ENCODE measurements at places on chromosomes 3 and 15.

DNA sequence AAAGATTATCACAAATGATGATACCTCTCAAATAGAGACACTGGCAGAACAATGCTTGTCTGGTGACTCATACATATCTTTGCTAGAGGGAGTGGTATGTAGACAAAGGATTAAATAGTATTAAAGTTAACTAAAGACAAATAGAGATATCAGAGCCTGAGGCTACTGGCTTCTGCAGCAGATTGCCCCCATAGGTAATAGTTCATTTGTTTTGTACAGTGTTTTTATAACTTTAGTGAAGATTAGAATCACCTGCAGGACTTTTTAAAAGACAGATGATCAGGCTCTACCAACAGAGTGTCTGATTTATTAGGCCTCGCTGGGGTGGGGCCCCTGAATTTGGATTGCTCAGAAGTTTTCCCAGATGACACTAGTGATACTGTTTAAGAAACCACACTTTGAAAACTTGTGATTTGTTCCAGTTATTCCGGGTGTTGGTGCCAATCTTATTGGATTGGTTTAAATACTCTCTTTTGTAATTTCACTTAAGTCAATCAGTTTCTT is 96.4 kb downstream of the NAALADL2 start:
- peak; percentile 7 for DNase-seq

DNA sequence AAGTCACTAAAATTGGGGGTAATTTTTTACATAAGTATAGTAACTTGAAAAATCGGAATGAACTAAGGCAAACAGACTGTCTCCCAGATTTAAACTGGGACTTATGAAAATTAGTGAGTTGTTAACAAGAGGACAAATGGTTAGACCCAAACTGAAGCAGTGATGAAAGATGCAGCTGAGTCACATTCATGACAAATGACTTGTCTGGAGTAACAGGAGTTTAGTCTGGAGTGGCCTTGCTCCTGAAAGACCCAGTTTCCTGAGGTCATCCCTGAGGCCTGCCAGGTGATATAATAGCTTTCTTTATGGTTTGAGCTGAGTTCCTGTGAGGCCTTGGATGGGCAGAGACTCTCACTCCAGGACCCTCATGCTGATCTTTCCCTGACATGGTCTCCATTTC is 9.6 kb upstream of the CTDSPL start:
- no peak for DNase-seq

GRCh38 chr3:170724599-170725280 is 138.9 kb upstream of the SLC7A14 start:
- DNase-seq, result no peak

- no peak for DNase-seq
These were observed 556.6 kb downstream of the FOXP1 start for GRCh38 chr3:71026634-71027578.

- no peak for DNase-seq
These were observed 53.4 kb upstream of the POMGNT2 start for GRCh38 chr3:43159131-43159875.

GRCh38 chr15:46177219-46177618 is 542.4 kb downstream of the SQOR start:
- DNase-seq, result no peak

DNA sequence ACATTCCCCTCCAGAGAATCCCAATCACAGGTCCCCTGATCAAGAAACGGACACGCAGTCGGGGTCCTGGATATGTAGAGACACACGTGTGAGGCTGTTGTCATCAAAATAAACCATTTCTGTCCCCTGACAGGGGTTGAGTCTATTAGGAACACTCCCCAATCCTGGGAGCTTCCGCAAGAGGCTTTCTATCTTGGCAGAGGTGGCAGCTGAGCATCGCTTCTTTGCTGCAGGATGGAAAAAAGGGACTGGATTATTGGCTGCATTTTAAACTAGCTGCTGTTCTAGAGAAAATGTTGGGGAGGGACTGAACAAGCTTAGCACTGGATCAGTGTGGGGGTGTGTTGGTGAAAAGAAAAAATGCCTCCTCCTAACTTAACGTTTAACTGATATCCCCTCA is 2.5 kb upstream of the CNTN4 start:
- no peak for DNase-seq

DNA sequence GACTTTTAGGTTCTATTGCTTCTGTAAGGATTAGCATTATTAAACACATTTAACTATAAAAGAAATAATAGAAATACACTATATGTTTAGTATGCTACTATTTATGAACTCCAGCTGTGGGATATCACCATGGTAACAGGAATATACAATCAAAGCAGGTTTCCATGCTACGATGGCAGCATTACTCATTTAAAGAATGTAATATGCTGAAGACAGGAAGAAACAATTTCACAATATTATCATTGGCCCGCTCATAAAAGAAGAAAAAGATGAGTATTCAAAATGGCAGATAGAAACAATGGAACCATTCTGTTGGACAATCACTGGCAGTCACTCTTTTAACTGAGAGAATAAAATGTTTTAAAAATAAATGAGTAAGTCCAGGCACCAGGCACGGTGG is 153.4 kb downstream of the CBLB start:
- no peak for DNase-seq

DNA sequence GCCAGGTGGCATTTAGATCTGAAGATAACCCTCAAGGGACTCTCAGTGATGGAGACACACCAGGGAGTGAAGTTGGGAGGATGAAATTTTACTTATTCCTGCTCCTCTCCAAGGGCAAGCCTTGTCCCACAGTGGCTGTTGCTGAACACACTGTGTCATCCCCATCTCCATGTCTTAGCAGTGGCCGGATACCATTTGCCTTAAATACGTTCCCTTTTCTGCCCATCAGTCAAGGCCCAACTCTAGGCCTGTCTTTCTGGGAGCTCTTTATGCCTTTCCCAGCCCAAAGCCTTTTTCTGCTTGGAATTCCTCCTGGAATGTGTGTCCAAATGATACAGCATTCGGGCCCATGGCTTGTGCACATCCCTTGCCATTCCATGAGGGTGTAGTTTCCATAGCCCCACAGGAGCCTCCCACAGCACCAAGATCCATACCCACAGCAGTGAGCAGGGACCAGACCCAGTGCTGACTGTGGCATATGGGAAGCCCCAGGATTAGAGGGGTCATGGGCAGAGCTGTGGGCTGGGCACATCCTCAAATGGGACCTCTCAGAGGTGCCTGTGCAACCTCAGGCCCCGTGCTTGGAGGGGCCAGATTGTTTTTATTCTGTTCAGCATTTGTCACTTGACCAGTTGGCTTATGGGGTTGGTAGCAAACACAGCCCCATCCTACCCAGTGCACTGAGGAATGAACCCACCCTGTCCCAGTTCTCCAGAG is 63.7 kb upstream of the PRR23C start:
- DNase-seq, result no peak

GRCh38 chr3:170767576-170767941 is 102.4 kb downstream of the RPL22L1 start:
- no peak for DNase-seq

DNA sequence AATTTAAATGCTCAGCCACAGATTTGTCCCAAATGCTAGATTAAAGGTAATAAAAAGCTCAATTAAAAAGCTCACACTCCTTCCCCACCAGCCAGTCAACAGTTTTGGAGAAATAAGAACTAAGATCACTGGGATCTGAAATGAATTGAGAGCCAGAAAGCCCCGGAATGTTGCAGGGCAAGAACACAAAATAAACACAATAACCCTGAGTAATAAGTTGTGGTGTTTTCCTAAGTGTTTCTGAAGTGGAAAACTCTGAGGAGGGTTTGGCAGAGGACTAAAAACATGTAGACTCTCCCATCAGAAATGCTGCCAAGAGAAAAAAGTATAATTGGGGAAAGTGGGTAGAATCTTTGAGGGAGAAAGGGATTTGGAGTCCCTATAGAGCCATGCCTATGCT is 127.8 kb downstream of the ABI3BP start:
- DNase-seq, result no peak

GRCh38 chr15:70494517-70494851 is 268.9 kb downstream of the UACA start:
- DNase-seq, result no peak

DNA sequence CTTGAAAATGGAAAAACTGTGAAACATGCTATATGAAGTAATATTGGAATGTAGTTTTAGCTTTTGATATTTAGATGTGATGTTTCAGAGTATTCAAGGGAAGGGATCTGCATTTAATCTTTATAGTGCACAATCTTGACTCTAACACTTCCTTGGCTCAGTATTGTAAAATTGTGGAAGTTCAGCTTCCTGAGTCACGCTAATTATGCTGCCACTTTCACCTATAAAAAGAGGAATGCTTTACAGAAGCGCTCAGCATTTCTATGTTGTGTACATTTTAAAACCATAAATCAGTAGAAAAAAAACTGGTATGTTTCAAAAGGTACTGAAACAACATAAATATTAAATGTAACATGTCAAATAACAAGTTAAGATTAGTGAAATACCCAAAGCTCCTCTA is 32.6 kb downstream of the SERPINI2 start:
- DNase-seq, result no peak

GRCh38 chr3:10666621-10667020 is 149.4 kb upstream of the SLC6A11 start:
- DNase-seq, result no peak

- DNase-seq, result no peak
These were observed 36.7 kb upstream of the BCL6 start for GRCh38 chr3:187782006-187782405.

DNA sequence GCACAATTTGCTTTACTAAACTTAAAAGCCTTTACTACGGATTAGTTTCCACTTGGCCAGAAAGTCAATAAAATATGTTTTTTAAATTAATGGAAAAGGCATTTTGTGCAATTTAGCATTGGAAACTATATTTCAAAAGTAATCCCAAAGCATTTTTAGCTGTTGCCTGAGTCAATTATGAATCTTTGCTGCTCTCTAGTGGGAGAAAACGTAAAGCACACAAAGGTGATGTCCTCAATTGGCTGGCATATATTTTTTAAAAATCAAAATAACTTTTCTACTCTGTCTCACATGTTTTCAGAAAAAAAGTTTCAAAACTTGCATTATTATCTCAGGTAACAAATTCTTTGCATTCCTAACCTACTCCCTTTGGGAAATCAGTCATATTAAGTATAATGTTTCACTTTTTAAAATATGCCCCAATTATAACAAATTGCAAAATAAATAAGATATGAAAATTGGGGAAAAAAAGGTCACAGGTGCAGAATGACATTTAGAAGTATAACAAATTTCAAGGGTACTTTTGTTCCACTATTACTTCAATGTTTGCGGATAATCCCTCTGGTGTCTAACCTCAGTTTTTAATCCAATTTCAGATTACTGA is 47.2 kb upstream of the TEX55 start:
- no peak for DNase-seq

- DNase-seq, result no peak
These were observed 217.8 kb upstream of the ARHGEF26 start for GRCh38 chr3:153903430-153903829.

DNA sequence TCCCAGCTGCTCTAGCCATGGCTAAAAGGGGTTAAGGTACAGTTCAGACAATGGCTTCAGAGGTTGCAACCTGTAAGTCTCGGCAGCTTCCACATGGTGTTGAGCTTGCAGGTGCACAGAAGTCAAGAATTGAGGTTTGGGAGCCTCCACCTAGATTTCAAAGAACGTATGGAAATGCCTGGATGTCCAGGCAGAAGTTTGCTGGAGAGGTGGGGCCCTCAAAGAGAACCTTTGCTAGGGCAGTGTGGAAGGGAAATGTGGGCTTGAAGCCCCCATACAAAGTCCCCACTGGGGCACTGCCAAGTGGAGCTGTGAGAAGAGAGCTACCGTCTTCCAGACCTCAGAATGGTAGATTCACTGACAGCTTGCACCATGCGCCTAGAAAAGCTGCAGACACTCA is 73.7 kb downstream of the STT3B start:
- DNase-seq, result no peak

GRCh38 chr15:89401631-89402517 is 67.2 kb upstream of the POLG start:
- no peak for DNase-seq

DNA sequence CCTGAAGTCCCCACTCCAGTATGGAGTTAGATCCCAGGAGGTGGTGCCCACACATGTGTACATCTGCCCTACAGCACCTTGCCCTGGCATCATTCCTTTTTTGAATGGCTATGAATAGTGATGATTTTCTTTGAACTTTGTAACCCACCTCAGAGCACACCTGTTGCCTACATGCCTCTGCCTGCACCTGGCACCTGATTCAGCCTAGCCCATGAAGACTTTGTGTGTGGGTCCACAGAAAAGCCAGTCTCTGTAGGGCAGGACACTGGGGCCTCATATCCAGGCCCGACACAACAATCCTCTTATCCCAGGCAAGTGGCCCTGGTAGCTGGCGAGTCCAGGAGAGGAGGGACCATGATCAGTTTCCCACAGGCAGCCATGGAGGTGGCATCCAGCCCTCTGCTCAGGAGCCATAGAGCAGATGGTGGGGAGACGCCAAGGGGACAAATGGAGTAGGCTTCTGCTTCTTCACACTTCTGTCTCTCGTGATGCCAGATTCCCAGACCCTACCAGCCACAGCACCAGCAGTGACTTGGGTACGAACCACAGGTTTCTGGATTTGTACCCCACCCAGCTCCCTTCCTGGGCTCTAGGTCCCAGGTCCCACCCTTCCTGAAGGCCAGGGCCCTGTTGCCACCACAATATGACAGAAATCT is 230.7 kb downstream of the UACA start:
- DNase-seq, result no peak

DNA sequence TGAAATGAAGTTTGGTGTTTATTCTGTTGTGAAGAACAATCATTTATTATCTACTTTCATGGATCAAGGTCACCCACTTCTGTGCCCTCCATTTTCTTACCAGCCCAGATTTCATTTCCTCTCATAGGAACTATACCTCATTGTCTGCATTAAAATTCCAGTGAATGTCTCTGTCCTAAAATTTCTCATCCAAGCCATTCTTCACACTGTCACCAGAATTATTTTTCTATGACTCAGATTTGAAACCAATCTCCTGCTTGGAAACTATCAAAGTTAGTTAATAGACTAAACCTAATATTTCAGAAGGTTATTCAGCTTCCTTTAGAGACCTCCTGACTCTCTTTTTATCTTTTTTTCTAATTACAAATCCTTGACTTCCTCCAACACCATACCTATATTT is 364.1 kb upstream of the CBLB start:
- no peak for DNase-seq

DNA sequence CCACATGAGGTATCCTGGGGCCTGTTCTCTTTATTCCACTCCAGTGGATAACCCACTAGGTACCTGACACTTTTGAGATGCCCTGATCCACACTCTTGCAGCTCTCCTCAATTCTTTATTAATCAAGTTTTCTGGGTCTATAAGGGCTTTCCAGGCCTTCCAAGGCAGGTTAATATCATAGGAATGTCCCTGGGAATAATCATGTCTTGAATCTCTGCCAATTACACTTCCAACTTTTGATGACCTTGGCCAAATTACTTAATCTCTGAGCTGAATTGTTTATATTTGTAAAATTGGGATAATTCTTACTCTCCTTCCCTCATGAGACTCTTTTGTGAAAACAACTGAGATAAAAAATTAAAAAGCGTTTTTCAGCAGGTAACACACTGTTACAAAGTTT is 881.7 kb downstream of the MCTP2 start:
- DNase-seq, result no peak

GRCh38 chr3:134332344-134332743 is 41.9 kb downstream of the AMOTL2 start:
- no peak for DNase-seq

GRCh38 chr3:4224331-4224730 is 78.8 kb upstream of the SETMAR start:
- no peak for DNase-seq

Measured in kidney epithelial cell (primary cell).